ENCODE measurements at places on chromosomes 1 and 21.

GRCh38 chr1:65207317-65207716 lies 59.3 kb downstream of the AK4 start:
- DNase-seq = no peak

- DNase-seq = no peak
These were observed 307.8 kb downstream of the NFIA start for GRCh38 chr1:61389926-61390845.

DNA sequence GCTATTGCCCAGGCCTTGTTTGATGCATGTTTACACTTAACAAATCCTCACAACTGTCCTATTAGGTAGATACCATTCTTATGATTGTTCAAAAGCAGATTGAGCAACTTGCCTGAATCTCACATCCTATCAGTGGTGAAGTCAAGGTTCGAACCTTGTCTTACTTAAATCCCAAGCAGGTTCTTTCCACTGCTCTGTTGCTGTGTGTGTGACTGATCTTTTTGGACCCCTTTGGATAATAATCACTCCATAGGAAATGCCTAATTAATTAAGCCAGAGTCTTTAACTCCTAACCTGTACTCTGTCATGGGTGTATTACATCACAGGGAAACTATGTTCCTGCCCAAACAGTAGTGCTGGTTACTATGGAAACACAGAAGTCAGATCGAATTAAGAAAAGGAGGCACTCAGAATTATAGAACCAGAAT lies 84.2 kb downstream of the SPATA46 start:
- DNase-seq = no peak

GRCh38 chr1:108590957-108591356 lies 31.1 kb downstream of the EEIG2 start:
- no peak for DNase-seq

DNA sequence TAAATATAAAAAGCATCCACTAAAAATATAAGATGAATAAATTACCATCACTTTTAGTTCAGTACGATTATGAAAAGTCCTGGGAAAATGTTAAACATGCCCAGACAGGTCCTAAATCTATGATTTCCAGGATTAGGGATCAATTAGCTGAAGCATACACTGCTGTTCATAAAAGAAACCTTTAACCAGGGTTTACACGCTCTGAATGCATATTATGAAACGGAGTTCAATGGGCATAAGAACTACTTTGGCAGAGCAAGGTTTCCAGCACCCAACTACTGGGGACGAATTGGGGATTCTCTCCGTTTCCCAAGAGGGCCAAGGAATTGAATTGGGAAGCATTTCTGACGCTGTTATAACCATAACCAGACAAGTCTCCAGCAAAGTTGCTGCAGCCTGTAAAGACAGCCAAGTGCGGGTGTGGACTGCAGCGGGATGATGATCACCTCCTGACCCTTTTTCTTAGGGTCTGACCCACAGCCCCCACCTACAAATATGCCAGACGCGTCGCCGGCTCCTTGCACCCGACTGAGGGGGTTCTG lies 1.6 kb downstream of the SLC30A1 start:
- DNase-seq = no peak

All from T1000 (cell line).